Inflammatory macrophage (primary cell): ENCODE measurements at places on chromosomes 4 and X.

- no peak for DNase-seq
Observed at GRCh38 chr4:25100021-25100555, 60.2 kb downstream of the SEPSECS start.

- DNase-seq, result no peak
Observed at GRCh38 chrX:112941209-112941837, 100.7 kb upstream of the AMOT start.

- DNase-seq, result no peak
Observed at GRCh38 chr4:40909363-40909876, 159.7 kb downstream of the NSUN7 start.

DNA sequence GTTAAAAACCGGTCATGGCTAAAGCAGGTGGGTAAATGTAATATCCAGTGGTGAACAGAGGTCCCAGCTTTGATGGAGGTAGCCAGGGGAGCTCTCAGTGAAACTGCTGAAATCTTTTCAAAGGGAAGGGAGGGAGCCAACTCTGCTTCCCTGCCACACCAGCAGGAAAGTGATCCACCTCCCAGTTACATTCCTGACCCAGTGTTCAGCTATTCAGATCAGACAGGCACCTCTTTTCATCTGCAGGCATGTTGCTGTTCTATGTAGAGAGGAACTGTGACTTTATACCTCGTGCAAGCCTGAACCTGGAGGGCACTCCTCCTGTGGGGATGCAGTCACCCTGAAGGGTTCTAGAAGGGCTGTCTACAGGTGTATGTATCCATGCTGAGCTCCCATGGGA is 37.6 kb downstream of the DCLK2 start:
- no peak for DNase-seq

GRCh38 chr4:98148856-98149255 is 5.6 kb upstream of the STPG2 start:
- DNase-seq, result no peak

- DNase-seq, result no peak
Observed at GRCh38 chr4:86791126-86791525, 58.1 kb downstream of the SLC10A6 start.

- peak; percentile 40 for DNase-seq
Observed at GRCh38 chr4:73917081-73917501, 47.9 kb downstream of the CXCL1 start.

GRCh38 chr4:39134683-39135306 is 47.5 kb upstream of the WDR19 start:
- no peak for DNase-seq

DNA sequence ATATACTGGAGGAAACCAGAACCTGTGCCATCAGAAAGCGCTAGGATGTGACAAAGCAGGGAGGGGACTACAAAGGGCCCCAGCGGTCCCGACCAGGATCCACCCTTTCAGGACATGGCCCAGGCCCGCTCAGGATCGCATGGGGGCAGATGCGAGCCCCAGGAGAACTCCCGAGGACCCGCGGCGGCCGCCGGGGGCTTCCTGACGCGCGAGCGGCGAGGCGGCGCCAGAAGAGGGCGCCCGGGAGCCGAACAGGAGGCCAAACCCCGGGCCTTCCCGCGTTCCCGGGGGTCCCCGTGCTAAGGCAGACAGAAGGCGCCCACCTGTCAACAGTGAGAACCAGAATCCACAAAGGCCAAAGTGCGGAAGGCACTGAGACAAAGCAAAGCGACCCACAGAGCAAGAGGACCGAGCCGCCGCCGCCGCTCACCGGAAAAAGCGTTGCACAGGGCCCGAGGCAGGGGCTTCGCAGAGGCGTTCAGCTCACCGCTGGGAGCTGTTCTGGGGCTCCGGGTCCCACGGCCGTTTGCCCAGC is 7.3 kb upstream of the OPN1LW start:
- peak; percentile 23 for DNase-seq

- DNase-seq, result no peak
Observed at GRCh38 chr4:18630218-18631110, 608.9 kb upstream of the LCORL start.

DNA sequence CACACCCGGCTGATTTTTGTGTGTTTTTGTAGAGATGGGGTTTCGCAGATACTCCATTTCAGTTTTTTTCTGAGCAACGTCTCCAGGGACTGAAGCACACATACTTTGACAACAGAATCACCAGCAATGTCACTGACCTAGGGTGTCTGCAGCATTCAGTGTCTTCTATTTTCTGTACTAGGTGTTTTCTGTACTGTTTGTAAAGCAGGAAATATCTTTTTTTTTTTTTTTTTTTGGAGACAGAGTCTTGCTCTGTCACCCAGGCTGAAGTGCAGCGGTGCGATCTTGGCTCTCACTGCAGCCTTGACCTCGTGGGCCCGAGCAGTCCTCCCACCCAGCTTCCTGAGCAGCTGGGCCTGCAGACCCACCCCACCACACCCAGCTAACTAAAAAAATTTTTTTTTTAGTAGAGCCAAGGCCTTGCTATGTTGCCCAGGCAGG is 8.9 kb downstream of the ADD1 start:
- no peak for DNase-seq

DNA sequence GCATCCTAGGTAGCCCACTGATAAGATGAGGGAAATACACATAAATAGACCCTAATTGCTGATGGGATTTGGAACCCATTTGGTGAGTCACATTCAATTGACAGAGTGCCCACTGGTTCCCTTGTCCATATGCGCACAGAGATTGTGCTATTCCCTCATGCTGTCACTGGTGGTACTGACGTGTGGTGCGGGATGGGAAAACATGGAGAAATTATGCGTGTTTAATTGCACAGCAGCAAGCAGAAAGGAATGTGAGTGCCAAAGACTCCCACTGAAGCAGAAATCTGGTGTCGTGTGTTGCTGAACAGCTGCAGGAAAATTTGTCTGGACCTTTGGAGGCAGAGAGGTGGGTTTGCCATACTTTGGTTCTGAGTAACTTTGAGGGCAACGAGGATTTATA is 92.2 kb downstream of the NHSL2 start:
- no peak for DNase-seq

GRCh38 chr4:136484996-136485395 is 1047.3 kb downstream of the PCDH18 start:
- DNase-seq, result no peak

DNA sequence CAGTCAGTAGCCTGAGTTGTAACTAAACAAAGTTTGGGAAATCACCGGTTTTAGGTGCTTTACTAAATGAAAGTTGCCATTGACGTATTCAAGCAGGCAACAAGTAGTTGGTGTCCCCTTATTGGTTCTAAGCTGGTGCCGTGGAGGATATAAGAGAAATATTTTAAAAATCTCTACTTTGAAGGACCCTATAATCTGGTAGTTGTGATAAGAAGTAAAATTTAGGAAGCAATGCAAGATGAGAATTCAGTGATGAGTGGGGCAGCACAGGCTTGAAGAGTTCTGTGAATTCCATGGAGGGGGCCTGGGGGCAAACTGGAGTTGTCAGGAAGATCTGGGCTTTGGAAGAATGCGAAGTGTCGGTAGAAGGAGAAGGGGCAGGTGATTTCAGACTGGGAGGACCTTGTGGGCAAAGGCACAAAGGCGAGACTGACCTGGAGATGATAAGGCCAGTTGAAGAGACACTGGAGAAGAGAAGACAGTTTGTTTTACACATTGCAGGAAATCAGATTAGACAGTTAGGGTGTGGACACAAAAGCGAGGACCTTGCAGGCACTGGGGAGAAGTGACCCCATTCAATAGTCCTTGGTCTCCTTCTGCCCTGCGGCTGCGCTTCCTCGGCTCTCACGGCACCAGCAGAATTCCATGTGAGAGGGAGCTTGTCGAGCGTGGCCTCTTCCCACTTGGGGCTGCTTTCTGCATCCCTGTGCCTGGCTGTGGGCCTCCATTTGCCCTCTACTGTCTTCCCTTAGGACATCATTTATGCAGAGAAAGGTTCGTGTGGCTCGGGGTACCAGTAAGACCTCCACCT is 1.3 kb downstream of the RHOH start:
- DNase-seq, result no peak

- DNase-seq, result peak; percentile 83
Observed at GRCh38 chr4:153488006-153488891, 22.1 kb downstream of the TMEM131L start.

- DNase-seq, result no peak
Observed at GRCh38 chr4:101135371-101136010, 211.8 kb downstream of the PPP3CA start.
